ENCODE measurements at places on chromosomes 6 and 20.

DNA sequence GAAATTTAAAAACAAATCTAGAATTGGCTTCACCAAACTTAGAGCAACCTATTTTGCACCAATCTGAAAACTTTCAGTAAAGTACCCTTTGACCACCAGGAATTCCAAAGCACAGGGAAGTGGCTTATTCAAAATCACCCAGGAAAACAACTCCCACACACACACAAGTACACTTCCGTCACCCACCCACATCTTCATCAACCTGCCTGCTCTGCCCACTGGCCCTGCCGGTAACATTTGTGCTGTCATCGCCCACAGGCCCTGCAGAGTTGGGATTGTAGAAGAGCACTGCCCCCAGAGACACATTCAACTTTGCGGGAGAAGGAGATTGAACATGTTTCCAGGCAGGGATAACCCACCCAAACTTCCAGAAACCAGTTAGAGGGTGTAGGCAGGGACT lies 19.3 kb upstream of the SCML4 start:
- no peak for DNase-seq

- DNase-seq: no peak
Observed at GRCh38 chr6:142835787-142836535, 109.0 kb downstream of the HIVEP2 start.

- peak; percentile 16 for DNase-seq
Observed at GRCh38 chr6:11144393-11144851, 32.9 kb upstream of the ERVFRD-1 start.

GRCh38 chr6:158972241-158973233 lies 27.5 kb downstream of the RSPH3 start:
- DNase-seq: no peak

GRCh38 chr6:22147921-22148776 lies 148.7 kb downstream of the PRL start:
- no peak for DNase-seq

GRCh38 chr6:110214338-110214737 lies 34.1 kb downstream of the CDC40 start:
- DNase-seq: no peak

GRCh38 chr6:5525209-5525608 lies 263.9 kb downstream of the FARS2 start:
- DNase-seq: no peak

- no peak for DNase-seq
Observed at GRCh38 chr6:53724501-53724900, 58.9 kb upstream of the KLHL31 start.

DNA sequence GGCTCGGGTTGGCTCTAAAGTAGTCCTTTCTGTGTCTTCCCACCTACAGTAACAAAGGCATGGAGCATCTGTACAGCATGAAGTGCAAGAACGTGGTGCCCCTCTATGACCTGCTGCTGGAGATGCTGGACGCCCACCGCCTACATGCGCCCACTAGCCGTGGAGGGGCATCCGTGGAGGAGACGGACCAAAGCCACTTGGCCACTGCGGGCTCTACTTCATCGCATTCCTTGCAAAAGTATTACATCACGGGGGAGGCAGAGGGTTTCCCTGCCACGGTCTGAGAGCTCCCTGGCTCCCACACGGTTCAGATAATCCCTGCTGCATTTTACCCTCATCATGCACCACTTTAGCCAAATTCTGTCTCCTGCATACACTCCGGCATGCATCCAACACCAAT lies 291.2 kb downstream of the ESR1 start:
- no peak for DNase-seq

GRCh38 chr6:39843305-39844020 lies 51.3 kb downstream of the DAAM2 start:
- DNase-seq: no peak

GRCh38 chr6:88785478-88785877 lies 177.9 kb downstream of the RNGTT start:
- no peak for DNase-seq

DNA sequence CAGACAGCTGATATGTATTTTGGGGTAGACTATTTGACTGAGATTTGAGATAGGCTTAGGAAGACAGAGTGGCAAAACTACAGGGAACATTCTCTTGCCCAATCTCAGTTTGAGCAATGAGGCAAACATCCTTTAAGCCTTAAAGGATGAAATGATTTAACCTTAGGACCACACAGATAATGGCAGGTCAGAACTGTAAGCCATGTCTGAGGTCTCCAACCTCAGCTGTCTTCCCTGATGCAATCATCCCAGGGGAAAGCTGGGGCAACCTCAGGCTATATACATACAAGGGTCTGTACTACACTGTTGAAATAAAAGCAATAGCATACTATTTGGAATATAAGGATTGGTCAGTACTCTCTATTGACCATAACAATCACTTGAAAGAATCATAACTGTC lies 83.8 kb upstream of the NUP153 start:
- no peak for DNase-seq

DNA sequence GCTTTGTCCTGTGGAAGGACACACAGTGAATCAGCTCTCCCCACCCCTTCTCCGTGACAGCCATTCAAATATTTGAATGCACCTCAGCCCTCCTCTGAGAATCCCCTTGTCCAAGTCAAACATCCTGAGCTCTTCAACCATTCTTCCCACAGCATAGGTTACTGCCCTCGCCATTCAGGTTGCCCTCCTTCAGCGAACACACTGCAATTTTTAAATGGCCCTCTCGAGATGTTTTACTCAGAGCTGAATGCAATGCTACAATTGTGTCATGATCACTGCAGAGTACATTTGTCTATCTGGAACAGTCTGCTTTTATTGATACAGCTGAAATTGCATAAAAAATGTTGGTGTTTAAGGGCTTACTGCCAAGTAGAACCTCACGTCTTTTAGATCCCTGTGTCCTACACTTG lies 48.9 kb downstream of the SLC2A12 start:
- DNase-seq: no peak

DNA sequence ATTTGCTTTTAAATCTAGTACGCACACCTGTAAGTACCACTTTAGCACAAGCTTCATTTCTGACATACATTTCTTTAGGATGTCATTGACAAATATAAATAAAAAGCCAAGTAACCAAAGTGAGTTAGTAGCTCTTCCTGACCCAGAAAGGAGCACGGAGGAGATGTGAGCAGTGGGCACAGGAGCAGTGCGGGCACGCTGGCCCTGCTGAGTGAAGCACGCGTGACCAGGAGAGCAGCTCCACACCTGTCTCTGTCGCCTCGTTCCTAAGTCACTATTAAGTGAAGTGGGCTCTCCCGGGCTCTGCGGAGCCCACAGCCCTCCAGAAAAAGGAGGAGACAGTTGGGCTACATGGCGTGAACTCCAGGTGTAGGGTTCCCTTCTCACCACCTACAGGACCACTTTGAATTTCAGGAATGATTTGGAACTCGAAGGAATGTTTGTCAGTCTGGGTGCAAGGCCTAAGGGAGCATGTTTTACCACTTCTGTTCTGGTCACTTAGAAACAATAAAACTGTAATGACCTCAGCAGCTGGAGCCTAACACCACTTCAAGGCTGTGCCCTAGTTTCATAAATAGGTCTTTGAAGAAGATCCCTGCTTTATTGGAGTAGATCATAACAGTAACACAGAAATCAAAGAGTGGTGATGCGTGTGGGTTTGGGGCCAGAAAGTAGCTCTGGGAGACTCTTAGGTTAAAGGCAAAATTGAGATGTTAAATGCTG lies 95.9 kb downstream of the FAM120B start:
- DNase-seq: no peak

DNA sequence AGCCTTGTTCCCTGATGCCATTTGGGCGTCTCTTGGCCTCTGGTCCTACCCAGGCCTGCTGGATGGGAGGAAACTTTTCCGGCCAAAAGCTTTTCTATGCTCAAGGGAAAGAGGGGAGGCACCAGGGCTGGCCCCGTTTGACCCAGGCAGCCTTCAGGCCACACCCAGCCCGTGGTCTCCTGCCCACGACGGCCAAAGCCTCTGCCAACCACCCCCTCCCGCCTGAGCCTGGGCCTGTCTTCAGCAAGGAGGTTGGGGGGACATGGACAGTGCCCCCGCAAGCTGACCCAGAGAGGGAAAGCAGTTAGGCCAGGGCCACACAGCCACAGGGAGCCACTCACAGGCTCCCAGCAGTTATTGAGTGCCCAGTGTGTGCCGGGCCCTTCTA lies 49.5 kb downstream of the SRC start:
- no peak for DNase-seq

- DNase-seq: no peak
Observed at GRCh38 chr20:48354320-48354876, 473.4 kb downstream of the PREX1 start.

- no peak for DNase-seq
Observed at GRCh38 chr6:21808551-21809242, 215.1 kb downstream of the SOX4 start.

GRCh38 chr6:19297880-19298279 lies 539.3 kb upstream of the ID4 start:
- DNase-seq: no peak

DNA sequence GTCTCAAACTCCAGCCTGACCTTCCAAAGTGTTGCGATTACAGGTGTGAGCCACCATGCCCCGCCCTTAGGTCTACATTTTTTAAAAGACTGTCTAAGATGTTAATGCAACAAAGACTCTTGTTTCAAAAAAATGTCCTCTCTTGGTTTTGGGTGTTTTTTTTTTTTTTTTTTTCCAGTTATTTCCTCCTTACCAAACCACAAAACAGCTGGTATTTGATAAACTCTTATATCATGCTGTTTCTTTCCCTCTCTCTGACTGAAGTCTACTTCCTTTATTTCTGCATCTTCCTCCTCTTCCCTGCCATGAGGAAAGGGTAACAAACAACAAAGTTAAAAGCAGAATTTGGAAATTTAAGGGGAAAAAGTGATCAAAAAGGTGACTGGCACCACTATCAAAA lies 21.2 kb downstream of the STK38 start:
- DNase-seq: no peak

DNA sequence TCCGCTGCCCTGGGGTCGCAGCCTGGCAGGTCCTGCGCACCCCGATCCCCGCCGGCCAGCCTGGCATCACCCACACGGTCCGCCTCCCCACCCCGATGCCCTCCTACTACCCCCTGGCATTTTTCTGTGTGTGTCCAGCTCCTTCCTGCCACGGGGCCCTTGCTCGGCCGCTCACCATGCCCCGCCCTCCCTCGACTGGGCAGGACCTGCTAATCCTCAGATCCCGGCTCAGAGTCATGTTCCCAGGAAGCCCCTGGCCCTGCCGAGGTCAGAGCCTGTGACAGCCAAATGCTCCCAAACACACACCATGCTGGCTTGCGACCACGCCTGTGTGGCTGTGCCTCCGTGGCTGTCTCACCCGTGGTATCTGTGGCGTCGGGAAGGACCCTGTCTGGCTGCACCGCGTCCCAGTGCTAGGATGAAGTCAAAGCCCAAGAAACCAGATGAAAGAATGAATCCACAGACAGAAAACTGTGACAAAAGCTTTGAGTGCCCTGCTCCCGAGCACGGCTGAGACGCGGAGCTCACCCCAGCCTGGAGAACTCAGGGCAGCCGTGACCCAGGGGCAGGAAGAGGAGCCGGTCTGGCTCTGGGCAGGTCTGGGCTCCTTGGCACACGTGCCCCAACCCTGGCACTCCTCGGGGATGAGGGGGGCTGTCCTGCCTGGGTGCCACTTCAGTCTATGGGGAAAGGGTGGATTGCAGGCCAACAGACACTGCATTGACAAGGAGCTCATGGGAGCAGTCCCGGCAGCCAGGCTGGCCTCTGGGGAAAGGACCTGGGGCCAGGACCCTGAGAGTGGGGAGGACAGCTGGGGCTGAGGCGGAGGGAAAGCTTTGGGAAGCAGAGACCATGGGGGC lies 20.8 kb upstream of the SLCO4A1 start:
- DNase-seq: no peak

- no peak for DNase-seq
Observed at GRCh38 chr6:88614316-88614877, 349.0 kb downstream of the RNGTT start.

- DNase-seq: no peak
Observed at GRCh38 chr6:168193816-168194721, 115.1 kb upstream of the FRMD1 start.

DNA sequence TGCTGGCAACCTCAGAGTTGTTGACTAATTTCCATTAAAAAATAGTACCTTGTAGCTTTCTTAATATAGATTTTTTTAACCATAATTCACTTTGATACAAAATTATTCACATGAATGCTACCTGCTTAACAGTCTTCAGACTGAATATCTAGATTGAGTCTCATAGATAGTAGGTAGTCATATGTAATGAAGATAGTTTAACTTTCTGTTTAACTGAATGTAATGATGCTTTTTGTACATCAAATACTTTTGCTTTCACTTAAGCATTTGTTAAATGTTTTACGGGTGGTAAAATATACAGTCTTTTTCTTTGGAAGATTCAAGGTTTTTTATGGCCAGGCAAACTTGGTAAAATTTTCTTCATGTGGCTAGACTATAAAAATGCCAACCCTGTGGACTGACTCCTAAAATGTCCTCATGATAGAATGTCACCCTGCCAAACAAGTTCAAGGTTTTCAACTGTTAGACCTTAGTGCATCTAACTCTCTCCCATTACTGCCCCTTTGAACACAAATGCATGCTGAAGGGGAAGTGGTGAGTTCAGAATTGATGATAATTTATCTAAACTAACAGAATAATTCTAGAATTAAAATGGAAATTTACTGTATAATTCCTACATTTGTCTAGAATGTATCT lies 16.4 kb downstream of the TBPL1 start:
- DNase-seq: no peak

- no peak for DNase-seq
Observed at GRCh38 chr6:145547594-145548335, 187.6 kb downstream of the EPM2A start.

DNA sequence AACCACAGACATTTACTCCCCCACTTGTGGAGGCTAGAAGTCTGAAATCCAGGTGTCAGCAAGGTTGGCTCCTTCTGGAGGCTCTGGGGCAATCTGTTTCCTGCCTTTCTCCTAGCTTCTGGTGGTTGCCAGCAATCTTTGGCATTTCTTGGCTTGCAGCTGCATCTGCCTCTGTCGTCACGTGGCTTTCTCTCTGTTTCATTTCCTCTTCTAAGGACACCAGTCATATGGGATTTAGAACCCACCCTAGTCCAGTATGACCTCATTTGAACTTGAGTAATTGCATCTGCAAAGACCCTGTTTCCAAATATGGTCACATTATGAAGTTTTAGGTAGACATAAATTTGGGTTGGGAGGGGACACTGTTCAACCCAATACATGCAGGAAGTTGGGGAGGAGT lies 56.2 kb upstream of the EPB41L1 start:
- DNase-seq: peak; percentile 74

Measured in ascending aorta (tissue), 2 donors.